ENCODE measurements at places on chromosomes 5 and 9.

GRCh38 chr5:13218518-13218917 lies 726.0 kb downstream of the DNAH5 start:
- no peak for DNase-seq

DNA sequence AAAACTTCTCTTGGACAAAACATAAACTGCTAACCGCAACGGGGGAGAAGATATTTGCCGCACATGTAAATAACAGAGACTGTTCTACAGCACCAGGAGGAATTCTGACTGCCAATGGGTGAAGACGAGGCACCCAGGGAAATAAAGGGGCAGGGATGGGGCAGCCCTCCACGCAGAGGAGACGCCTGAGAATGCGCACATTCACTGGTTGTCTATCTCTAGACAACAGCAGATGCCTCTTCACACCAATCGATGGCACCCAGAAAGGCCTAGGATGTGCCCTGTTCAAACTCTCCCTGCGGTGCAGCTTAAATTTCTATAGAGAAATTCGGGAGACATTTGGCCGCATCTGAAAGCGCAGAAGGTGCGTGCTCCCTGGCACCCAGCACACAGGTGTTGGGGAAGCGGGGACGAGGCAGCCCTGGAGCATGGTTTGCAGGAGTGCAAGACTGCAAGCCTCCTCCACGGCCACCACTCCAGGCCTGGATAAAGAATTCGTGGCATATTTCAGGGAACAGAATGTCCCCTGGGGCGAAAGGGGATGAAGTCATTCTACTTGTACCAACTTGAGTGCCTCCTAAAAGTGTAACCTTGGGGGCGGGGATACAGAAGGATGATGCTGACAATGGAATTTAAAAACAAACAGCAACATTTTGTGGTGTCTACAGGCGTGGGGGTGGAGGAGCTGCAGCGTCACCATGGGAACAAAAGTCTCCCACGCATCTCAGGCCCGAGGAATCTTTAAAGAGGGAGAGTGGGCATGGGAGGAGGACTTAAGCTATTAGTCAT lies 6.3 kb upstream of the IRX2 start:
- DNase-seq: no peak

DNA sequence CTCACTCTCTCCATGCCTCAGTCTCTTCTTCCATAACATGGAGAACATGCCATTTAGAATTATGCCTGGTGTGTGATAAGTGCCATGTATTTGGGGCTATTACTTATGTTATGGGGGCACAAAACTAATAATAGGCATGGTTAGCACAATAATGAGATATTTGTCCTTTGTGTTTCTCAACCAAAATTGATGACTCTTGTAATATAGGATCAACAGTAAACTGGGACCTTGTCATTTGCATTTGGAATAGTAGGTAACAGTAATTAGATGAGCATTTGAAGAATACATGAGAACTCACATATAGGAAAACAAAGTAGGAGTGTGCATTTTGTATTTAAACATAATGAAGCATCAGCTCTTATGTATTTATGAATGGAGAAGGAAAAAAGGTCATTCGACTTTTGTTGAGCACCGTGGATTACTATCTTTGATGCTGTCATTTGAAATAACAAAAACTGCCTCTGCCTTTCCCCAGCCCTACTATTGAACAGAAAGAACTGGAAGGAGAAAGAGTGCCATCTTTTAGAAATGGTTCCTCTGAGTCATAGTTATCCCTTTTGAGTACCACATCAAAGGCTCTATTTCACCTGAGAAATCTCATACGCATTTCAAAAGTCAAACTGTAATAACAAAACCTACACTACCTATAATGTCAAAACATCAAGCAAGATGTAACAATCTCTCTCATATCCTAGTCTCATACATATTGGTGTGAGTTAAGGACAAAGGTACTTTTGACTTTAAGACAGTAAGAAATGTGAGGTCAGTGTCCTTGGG lies 655.2 kb downstream of the PDE4D start:
- no peak for DNase-seq

GRCh38 chr9:38281196-38281595 lies 111.3 kb upstream of the ALDH1B1 start:
- DNase-seq: no peak

GRCh38 chr5:74949976-74950375 lies 83.8 kb upstream of the FAM169A start:
- no peak for DNase-seq

GRCh38 chr5:17056141-17056631 lies 120.1 kb upstream of the MYO10 start:
- no peak for DNase-seq

- DNase-seq: no peak
Observed at GRCh38 chr9:71812385-71812784, 44.1 kb upstream of the CEMIP2 start.

DNA sequence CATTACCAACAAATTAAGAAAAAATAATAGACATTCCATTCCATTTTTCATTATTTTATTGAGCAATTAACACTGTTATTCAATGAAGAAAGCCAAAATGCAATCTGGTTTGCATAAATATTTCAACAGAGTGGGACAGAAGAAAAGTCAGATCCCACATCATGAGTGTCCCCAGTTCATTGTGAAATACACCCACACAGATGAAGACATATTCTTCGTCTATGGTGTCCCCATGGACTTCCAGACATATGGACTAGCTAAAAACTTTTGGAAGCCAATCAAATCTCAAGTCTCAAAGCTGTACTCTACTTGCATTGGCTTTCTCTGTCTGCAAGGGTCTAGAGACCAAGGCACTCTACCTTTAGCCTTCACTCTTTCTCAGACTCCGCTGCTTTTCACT lies 194.3 kb downstream of the SEMA5A start:
- DNase-seq: no peak

- no peak for DNase-seq
Observed at GRCh38 chr9:70561786-70562395, 147.4 kb upstream of the KLF9 start.

GRCh38 chr9:114790521-114790920 lies 15.3 kb downstream of the TNFSF15 start:
- no peak for DNase-seq

- no peak for DNase-seq
Observed at GRCh38 chr5:76816110-76816831, 2.6 kb upstream of the F2RL1 start.

DNA sequence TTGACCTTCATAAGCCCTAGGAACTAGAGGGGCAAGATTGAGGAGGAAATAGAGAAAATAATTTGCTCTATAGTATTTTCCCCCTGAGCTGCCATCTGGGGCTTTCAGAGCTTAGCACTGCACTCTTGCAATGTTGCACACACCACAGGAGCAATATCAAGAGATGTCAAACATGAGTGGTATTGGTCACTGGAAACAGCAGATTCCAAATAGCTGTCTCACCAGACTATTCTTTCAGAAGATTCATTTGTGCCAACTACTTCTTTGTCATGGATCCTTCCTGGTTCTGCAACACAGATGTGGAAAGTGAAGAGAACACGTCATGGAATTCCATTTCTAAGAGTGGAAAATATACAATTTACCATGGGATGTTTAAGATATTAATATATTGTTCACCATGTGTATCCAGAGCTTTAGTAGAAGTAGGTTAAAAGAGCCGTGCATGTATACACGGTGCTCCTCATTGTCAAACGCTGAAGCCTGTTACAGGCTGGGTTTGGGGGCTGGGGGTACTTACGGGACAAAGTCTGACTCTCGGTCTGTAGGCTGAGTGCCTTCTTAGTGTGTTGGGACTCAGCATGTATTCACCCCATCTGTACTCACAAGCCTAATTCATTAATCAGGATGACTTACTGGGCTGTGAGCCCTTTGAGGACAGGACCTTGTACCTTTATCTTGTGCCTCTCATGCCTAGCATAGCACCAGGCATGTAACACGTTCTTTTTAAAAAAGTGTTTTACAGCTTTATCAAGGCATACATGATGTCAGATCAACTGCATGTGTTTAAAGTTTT lies 31.4 kb upstream of the GDNF start:
- DNase-seq: no peak

DNA sequence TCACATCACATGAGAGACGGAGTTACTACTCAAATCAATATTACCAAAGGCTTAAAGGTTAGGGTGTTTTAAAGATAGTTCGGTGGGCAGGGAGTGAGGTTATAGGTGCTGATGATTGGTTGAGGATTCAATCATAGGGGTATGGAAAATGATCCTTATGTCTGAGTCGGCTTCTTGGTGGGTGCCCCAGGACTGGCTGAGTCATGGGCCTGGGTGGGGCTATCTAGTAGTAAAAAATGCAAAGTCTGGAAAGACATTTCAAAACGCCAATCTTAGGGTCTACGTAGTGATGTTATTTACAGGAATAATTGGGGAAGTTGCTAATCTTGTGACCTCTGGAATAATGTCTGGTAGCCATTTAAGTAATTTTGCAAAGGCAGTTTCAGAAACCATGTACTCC lies 15.2 kb upstream of the SPIN1 start:
- DNase-seq: no peak

GRCh38 chr9:98520221-98520960 lies 188.3 kb downstream of the GABBR2 start:
- no peak for DNase-seq

- no peak for DNase-seq
Observed at GRCh38 chr5:128304088-128304487, 220.5 kb downstream of the SLC12A2 start.

DNA sequence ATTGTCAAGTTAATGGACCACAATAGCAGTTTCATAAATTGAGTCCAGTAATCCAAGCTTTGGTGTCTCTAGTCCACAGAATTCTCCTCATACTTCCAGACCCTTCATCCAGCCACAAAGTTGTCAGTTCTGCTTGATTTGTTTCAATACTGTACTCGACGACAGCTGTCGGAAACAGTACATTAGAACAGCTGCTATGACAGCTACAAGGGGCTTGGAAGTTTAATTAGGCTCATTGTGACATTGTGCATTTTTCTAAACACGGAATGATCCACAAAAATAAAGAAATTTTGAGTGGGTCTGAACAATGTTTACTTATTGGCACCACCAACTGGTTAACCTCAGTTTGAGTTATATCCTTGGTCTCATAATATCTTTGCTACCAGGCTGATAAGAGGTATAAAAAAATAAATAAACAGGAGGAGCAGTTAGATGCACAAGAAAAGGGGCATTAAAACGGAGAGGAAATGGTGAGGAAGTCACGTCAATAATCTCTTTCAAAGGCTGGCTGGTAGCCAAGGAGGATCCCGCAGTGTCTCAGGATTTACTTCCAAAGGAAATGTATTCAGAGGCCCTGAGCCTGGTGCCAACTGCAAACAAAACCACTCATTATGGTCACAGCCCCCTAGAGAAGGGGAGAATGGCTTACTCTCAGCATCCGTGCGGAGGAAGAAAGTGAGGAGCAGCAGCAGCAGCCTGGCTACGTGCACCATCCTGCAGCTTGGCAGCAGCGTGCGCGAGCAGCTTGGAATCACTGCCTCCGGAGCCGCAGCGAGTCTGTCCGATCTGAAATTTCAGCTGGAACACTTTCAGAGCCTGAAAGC lies 933.8 kb upstream of the DMAC1 start:
- no peak for DNase-seq

GRCh38 chr9:19162956-19163355 lies 35.7 kb upstream of the PLIN2 start:
- DNase-seq: no peak

GRCh38 chr9:81391457-81391825 lies 297.9 kb downstream of the TLE1 start:
- no peak for DNase-seq

- no peak for DNase-seq
Observed at GRCh38 chr9:99436616-99437015, 214.5 kb downstream of the SEC61B start.

- DNase-seq: no peak
Observed at GRCh38 chr5:81703840-81704239, 47.1 kb downstream of the SSBP2 start.

DNA sequence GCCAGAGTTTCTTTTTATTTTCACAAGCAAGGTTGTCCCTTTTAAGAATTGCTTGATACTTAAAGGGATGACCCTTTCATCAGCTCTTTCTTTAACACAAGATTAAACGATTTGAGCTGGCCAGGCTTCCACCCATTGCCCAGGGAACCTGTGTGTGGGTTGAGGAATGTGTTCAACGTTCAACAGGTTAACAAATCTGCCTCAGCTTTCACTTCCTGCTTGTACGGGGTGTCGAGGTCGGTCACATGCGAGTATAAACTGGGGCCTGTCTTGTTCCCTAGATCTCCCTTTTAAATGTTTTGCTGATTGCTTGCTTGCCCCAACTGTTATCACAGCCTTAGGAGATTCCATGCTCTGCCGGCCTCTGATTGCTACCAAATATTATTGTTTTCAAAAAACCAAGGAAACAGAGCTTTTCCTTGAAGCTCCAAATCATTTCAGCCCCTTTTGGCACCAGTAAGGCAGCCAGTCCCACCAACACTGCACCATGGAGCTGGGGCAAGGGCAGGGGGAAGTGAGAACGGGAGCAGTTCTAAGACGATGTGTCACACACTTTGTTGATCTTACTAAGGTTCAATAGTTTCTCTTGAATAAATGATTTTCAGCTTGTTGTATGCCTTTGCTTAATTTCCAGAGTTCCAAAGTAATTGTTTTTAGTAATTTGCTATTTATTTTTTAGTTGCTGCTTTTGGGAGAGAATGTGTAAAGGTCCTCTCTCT lies 10.7 kb upstream of the CLK4 start:
- no peak for DNase-seq

DNA sequence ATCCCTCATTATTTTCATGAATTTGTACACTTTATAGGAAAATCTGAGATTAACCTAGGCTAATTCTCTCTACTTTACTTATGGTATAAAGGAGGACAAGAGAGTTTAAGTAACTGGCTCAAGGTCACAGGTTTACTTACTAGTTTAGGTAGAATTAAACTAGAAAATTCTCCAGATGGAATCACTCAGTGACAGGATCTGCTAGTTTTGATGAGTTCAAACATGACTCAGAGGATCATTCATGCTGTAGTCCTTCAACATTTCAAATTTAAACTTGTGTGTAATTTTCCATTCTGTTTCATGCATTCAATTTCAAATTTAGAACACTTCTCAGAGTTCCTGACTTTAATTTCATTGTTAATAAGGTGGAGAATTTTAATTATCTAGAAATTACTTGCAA lies 485.7 kb upstream of the TUSC1 start:
- DNase-seq: no peak

DNA sequence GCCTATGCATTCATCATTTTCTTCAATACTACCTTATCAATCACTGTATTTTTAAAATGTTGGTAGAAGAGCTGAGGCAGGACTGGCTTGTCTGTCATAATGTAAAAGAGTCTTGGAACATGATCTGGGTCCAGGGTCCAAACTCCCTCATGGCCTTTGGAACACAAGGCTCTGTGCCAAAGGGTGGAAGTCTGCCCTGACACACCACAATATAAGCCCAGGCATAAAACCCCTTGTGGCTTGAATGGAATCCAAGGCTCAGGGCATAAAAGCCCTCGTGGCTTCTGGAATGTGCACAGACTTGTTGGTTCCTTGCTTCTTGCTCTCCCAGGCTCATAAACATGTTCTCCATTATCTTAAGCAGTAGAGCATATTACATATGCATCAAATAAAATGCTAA lies 48.0 kb downstream of the GABRB2 start:
- no peak for DNase-seq

Measured in GM18507 (cell line).